ENCODE measurements at places on chromosomes 1 and 21.

- no peak for DNase-seq
These were observed 170.5 kb downstream of the APP start for GRCh38 chr21:25999921-26000582.

DNA sequence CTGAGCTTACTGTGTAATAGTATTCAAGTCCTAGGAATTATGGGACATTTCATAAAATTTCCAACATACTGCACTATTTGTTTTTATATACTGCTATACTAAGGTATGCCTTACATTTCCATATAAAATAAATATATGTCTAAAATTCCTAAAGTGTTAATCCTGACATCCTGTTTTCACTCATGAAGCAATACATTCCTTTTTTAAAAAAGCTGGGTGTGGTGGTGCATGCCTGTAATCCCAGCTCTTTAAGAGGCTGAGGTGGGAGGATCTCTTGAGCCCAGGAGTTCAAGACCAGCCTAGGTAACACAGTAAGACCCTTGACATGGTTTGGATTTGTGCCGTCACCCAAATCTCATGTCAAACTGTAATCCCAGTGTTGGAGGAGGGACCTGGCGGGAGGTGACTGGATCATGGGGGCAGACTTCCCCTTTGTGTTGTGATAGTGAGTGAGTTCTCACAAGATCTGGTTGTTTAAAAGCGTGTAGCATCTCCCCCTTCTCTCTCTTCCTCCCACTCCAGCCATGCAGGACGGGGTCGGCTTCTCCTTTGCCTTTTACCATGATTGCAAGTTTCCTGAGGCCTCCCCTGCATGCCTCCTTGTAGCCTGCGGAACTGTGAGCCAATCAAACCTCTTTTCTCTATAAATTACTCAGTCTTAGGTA is 5.8 kb downstream of the CDC42BPA start:
- no peak for DNase-seq

DNA sequence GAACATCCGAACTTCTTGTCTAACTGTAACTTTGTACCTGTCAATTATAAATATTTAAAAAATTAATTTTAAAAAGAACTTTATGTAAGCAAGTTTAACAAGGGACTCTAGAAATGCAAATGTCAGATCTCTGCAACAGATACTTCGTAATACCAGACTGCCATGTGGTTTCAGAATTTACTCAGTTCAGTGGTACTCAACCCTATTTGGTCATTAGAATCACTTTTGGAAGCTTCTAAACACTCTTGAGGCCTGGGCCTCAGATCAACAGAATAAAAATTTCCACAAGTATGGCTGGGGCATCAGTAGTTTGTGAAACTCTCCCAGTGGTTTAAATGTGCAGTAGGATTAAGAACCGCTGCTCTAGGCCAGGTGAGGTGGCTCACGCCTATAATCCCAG is 139.5 kb upstream of the SMYD2 start:
- DNase-seq, result no peak

- DNase-seq, result no peak
These were observed 55.3 kb downstream of the MRPS6 start for GRCh38 chr21:34128674-34129038.

- DNase-seq, result no peak
These were observed 123.4 kb downstream of the AK5 start for GRCh38 chr1:77405186-77405585.
